ENCODE measurements at places on chromosomes 1 and 21. TPM values are rescaled to one million over a fixed set of nuclear protein-coding genes. Genes with fewer than 3 reads are reported as not detected.

- DNase-seq = no peak
Measured at GRCh38 chr1:88751714-88752113, 67.6 kb downstream of the PKN2 start.

GRCh38 chr1:243713470-243714186, 136.4 kb downstream of the AKT3 start:
- DNase-seq = no peak

GRCh38 chr1:165161130-165161529, 195.4 kb downstream of the LMX1A start:
- no peak for DNase-seq

- DNase-seq = no peak
Measured at GRCh38 chr1:10943991-10944730, 68.3 kb upstream of the TARDBP start.

GRCh38 chr1:191206513-191207207, 729.0 kb upstream of the BRINP3 start:
- no peak for DNase-seq

GRCh38 chr1:93690921-93691789, 9.5 kb upstream of the BCAR3 start:
- DNase-seq = no peak

DNA sequence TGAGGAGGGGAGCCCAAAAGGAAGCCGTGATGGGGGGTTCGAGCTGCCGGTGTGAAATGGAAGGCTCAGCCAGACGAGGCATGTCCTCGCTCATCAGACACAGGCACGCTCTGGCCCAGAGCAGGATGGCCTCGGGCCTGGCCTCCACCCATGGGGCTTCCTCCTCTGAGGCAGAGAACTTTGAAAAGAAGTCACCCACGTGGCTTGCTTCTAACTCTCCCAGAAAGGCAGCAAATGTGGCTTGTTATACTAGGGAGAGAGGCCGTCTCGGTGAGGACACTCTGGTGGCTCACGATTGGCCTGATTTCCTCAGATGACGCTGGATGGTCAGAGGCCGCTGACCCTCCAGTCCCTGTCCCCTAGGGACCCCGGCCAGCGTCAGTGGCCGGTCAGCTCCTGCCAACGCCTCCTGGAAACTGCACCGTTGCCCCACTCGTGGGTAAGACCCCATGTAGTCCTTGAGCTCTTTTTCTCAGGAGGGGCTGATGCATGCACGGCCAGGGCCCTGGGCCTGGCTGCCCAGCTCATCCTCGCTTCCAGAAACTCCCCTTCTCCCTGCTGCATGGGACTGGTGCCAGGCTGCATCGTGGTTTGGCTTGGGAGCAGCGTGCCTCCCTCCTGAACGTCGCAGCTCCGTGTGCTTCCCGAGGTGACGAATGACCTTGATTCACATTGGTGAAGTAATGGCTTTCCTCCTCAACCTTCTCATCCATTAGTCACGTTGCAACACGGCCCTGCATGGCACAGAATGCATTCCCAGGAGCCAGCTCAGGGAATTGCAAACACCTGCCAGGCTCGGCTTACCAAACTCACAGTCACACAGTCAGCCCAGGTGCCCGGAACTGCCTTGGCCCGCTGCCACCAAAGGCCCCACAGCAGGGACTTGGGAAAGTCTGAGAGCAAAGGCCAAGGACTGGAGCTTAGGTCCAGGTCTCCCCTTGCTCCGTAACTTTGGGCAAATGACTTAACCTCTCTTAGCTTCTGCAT, 58.8 kb downstream of the TOMM20 start:
- DNase-seq = peak; percentile 93

- DNase-seq = no peak
Measured at GRCh38 chr1:6218375-6219164, 12.7 kb downstream of the RNF207 start.

- no peak for DNase-seq
Measured at GRCh38 chr21:21740207-21740606, 742.0 kb downstream of the NCAM2 start.

GPR157 gene
- 3.0 TPM for total RNA-seq

TMCC2 gene
- 5.0 TPM for total RNA-seq

CR1 gene
- total RNA-seq = not detected

OLIG2 gene
- total RNA-seq = not detected

KCNN3 gene
- not detected for total RNA-seq

Data from epithelial cell of proximal tubule (primary cell).